ENCODE measurements at places on chromosomes 7 and 10.

- DNase-seq: no peak
Measured at GRCh38 chr10:95698415-95698814, 4.7 kb upstream of the TCTN3 start.

- DNase-seq: no peak
Measured at GRCh38 chr10:1057106-1057657, 997 bp downstream of the WDR37 start.

- DNase-seq: no peak
Measured at GRCh38 chr7:144812379-144813283, 23.2 kb downstream of the TPK1 start.

- DNase-seq: no peak
Measured at GRCh38 chr7:36723951-36724664, at the start of gene AOAH. Gene AOAH (minus strand): TSS chr7:36724494. CDS start chr7:36724148, 346 bp downstream.

- no peak for DNase-seq
Measured at GRCh38 chr10:44045020-44045419, 339.9 kb downstream of the CXCL12 start.

GRCh38 chr7:91039033-91039432 is 225.2 kb upstream of the FZD1 start:
- no peak for DNase-seq

GRCh38 chr10:118394301-118395200 is 52.4 kb upstream of the FAM204A start:
- DNase-seq: no peak

GRCh38 chr7:80614851-80615271 is 23.6 kb upstream of the CD36 start:
- DNase-seq: no peak

GRCh38 chr7:28591725-28592349 is 179.5 kb downstream of the CREB5 start:
- no peak for DNase-seq

DNA sequence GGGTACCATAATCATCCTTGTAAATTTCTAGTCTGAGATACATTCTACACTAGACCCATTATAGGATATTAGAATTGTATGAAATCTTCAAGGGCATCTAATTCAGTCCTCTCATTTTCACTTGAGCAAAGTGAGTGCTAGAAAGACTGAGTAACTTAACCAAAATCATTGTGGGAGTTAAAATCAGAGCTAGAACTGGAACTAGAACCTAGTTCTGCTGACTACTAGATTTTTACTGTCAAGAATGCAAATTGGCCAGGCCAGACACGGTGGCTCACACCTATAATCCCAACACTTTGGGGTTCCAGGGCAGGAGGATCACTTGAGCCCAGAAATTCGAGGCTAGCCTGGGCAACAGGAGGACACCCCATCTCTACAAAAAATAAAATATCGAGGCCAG is 53.9 kb downstream of the ADD3 start:
- DNase-seq: no peak

GRCh38 chr7:23604296-23604640 is 7.1 kb downstream of the CCDC126 start:
- no peak for DNase-seq

DNA sequence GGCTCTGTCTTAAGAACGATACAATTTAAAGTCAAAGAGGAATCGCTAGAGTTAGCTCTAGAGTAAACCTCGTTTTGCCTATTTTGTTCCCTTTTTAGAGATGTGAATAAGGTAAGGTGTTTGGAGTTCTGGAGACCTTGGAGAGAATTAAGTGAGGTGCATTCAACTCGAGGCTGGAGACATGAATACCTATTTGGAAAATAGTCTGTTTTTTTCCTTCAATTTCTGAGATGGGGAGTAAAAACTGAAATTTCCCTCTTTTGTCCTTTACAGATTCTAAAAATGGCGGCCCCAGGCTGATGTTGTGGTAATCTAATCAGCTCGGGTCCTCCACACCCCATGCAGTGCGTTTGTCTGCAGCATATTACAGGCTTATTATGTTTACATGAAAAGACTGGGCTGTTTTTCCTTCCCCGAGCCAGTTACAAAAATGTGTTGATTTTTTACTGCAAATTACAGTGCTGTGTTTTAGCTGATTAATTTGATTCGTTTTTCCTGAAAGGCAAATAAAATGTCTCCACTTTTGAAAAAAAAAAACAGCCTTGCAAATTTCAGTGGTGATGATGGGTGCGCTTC is 1.5 kb downstream of the KMT2E start:
- DNase-seq: no peak

- no peak for DNase-seq
Measured at GRCh38 chr7:141359262-141359661, 191.9 kb upstream of the AGK start.

GRCh38 chr7:96349572-96349971 is 27.7 kb upstream of the SLC25A13 start:
- DNase-seq: no peak

DNA sequence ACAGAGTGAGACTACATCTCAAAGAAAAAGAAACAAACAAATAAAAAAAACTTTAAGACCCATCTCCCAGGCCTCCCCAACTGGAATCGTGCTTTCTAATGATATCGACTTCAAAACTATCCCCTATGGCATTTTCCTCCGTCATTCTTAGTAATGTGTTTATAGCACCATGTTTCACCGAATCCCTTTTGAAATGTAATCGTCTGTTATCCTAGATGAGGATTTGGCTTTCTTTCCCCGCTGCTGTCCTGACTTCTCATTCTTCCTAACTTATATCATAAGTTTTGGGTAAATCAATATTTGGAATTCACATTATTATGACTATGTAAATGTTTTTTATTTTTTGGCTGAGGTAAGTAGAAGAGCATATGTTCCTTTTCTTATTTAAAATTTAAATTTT is 77.2 kb upstream of the ARHGAP21 start:
- DNase-seq: no peak

GRCh38 chr10:78381107-78381506 is 347.4 kb downstream of the RPS24 start:
- no peak for DNase-seq

DNA sequence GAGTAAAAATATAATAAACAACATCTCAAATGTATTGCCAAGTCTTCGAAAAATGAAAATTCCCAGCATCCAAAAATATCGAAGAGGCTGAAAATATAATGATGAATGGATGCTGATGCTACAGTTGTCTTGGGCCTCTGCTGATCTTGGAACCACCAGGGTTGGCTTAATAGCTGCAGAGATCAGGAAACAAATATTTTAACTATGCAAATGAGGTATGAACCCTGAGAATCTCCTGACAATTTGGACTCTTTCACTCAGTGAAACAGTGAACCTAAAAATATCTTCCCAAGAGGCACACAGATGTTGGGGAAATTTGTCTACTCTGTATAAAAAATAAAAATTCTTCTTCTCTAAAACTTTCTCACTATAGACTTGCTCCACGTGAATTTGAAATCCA is 97.7 kb upstream of the EGFR start:
- no peak for DNase-seq

GRCh38 chr7:94422136-94422535 is 27.4 kb downstream of the COL1A2 start:
- no peak for DNase-seq

- no peak for DNase-seq
Measured at GRCh38 chr10:132665946-132666704, 119.8 kb downstream of the NKX6-2 start.

- peak; percentile 29 for DNase-seq
Measured at GRCh38 chr7:135239263-135239662, 5.6 kb downstream of the STRA8 start.

DNA sequence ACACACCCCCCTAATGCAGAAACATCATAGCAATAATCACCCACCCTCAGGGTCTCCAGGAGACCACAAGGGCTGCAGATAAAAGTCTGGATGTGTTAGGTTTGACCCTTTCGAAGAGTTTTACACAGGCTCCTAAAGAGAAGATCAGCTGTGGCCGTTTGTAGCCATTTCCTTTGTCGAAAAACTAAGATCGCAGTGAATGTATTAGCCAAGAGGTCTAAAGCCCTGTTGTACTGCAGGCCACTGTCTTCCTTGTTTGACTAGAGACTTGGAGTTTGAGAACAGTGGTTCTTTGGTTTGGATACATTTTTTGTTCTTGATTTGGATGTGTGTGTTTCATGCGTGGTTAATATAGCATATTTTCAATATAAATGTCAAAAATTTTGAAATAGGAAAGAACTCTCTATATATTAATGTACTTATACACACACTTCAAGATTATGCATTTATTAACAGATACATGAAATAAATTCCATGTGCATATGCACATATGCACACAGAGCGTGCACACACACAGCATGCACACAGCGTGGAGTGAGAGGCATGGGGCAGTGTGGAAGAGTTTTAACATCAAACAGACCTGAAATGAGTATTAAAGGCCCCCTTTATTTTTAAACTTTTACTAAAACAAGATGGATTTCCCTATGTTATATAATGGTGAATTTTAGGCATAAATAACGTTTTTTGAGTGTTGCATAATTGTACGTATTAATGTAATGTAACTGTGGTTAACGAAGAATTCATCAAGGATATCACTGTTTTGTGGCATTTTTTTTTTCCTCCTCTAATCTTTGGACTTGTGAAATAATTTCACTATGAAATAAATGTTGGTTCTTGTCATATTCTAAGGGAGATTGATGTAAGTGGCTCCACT is 2.2 kb downstream of the IKZF1 start:
- no peak for DNase-seq

GRCh38 chr7:21256310-21256877 is 171.5 kb upstream of the SP4 start:
- DNase-seq: no peak

- no peak for DNase-seq
Measured at GRCh38 chr7:43791665-43792064, 33.2 kb downstream of the BLVRA start.

DNA sequence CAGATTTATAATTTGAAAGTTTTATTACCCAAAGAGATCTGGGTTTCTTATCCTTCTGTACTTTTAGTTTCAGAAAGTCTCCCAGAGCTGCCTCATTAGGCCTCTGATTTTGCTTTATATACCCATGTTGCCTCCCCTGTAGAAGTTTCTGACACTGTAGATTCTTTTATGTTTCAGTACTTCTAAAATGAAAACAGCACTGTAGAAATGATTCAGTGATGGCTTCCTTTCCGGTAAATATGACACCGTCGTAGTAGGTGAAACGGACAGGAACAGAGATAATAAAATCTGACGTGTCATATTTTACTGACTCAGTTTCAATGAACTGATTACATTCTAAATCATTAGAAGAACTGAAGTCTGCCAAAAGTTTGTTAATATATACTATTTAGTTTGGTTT is 272.7 kb downstream of the TWIST1 start:
- no peak for DNase-seq

- no peak for DNase-seq
Measured at GRCh38 chr7:11127988-11128387, 154.3 kb downstream of the PHF14 start.

GRCh38 chr10:666237-667012 is 23.0 kb downstream of the DIP2C start:
- DNase-seq: no peak

DNA sequence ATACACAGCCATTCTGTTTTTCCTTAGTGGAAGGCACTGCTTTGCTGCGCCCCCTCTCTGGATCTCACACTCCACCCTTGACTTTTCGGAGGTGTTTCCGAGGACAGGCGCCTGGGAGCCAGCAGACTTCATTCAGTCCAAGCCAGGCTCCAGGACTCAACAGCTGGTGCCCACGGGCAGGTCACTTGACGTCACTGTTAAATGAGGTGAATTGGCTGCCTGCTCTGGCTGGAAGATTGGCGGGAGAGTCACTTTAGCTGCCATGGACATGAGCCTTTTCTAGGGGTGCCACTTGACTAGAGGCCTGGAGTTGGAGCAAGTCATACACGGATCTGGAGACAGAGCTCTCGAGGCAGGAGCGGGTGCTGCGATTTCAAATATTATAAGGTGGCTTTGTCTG is 3.2 kb downstream of the HTRA1 start:
- no peak for DNase-seq

DNA sequence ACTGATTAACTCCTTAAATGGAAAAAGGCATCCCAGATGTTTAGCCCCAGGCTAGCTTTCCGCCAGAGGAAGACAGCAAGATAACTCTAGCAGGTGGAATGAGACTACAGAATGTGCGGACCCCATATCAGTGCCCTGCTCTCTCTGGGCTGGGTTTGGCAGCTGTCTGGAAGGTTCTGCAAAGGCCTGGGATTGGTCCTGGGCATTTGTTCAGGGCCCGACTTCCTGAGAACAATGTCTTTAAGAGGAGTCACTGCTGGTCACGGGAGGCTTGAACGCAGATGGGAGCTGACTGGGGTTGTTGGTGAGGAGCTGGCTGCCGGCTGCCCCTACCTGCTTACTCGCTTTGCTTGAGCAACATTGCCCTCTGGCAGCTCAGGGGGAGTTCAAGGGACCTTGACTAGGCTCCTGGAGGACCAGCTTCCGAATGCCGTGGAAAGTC is 130.6 kb upstream of the BTBD16 start:
- no peak for DNase-seq

DNA sequence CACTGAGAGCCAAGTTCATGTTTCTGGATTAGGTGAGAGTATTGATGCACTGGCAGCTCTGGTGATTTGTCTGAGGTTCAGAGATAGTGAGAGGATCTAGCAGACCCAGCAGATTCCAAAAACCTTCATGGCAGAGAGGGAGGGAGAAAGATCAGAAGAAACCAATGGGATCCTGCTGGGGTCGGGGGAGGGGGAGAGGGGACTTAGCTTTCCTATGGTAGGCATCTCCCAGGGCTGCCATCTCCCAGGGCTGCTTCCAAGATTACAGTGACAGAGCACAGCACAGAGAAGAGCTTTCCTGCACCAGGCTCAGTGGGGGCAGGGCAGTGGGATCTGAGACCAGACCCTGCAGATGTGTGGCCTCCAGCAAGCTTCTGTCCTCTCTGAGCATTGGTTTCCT is 76.8 kb upstream of the GDF10 start:
- DNase-seq: no peak

DNA sequence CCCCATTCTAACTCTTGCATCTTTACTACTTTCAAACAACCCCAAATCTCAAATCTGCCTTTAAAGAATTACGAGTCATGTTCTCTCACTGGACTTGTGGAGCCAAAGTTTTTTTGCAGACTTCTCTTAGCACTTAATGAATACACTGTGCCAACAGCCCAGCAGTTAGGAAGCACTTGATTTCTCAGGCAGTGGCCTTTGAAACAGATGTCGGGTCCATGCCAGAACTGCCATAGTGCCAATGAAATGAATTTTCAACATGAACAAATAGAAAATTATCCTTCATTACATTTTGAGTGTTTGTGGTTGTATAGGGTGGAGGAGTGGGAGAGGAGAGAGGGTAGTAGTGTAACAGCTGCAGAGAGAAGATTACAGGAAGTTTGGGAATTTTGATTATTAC is 5.9 kb downstream of the BORCS7 start:
- no peak for DNase-seq

DNA sequence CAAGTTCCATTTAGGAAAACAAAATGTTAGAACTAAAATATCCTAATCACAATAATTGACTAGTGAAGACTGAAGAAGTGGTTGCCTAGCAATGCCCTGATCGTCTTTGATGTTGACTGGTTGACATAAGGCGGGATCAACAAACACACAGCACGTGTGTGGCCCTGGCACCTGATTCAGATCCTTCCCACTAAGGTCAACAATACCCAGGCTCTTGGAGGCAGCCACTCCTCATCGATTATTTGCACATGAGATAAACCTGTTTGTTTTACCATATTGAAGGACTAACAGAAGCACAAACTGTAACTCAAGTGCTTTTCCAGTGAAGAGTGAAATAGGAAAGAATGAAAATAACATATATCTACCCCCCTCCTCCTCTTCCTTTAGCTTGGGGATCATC is 15.6 kb downstream of the FANK1 start:
- DNase-seq: no peak
